ENCODE measurements at places on chromosomes 3 and 15.

- no peak for DNase-seq
Measured at GRCh38 chr3:165852711-165853110, 15.5 kb upstream of the BCHE start.

DNA sequence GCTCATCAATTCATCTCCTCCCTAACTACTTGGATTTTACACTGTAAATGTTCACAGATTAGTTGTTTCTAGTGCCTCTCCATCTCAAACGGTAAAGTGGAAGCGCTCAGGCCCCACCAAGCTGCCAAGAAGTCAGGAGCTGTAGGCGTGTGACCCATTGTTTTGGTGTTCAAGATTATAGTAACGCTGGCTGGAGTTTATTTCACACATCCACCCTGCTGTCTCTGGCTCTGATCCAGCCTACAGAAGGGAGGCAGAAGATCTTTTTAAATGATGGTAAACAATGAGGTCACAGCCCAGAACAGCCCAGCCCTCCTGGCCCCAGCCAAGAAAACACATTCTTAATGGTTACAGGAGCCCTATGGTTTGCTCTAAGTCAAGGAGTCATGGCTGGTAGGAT, 25.7 kb upstream of the GALNT15 start:
- peak; percentile 87 for DNase-seq

GRCh38 chr15:52923626-52924025, 133.5 kb upstream of the ONECUT1 start:
- no peak for DNase-seq

- peak; percentile 57 for DNase-seq
Measured at GRCh38 chr3:191476066-191476772, 15.3 kb downstream of the PYDC2 start.

DNA sequence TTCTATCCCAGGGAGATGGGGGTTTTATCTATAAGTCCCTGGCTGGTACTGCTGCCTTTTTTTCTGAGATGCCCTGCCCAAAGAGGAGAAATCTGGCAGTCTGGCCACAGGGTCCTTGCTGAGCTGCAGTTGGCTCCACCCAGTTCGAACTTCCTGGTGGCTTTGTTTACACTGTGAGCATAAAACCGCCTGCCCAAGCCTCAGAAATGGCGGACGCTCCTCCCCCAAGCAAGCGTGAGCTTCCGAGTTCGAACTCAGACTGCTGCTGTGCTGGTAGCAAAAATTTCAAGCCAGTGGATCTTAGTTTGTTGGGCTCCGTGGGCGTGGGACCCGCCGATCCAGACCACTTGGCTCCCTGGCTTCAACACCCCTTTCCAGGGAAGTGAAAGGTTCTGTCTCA, 126.8 kb upstream of the SUCLG2 start:
- no peak for DNase-seq
